Posterior cingulate gyrus (tissue), 11 donors: ENCODE measurements at places on chromosomes 6 and 20.

DNA sequence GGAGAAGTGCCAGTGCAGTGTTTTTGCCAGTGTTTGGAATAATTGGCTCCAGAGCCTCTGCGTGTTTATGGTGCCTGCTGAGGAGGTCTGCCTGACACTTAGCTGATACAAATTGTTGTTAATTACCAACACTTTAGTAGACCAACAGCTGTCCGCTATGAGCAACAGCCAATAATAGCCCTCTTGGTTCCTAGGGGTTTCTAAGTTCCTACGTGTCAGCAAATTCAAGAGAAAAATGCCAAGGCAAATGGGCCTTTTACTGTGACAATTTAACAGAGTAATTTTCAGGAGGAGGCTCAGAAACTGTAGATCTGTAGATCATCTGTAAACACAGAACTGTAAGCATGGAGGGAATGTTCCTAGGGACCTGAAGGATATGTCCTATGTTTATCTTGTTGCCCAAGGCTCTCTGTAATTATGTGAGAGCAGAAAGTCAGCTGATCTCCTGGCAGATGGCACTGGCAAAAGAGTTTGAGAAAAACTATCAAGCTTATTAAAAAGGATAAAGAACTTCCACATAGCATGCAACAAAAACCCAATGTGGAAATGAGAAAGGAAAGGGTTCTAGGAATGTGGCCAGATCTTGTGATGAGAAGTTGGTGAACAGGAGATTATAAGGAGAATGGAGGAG is 157.7 kb downstream of the GJA1 start:
- DNase-seq: peak; percentile 13

DNA sequence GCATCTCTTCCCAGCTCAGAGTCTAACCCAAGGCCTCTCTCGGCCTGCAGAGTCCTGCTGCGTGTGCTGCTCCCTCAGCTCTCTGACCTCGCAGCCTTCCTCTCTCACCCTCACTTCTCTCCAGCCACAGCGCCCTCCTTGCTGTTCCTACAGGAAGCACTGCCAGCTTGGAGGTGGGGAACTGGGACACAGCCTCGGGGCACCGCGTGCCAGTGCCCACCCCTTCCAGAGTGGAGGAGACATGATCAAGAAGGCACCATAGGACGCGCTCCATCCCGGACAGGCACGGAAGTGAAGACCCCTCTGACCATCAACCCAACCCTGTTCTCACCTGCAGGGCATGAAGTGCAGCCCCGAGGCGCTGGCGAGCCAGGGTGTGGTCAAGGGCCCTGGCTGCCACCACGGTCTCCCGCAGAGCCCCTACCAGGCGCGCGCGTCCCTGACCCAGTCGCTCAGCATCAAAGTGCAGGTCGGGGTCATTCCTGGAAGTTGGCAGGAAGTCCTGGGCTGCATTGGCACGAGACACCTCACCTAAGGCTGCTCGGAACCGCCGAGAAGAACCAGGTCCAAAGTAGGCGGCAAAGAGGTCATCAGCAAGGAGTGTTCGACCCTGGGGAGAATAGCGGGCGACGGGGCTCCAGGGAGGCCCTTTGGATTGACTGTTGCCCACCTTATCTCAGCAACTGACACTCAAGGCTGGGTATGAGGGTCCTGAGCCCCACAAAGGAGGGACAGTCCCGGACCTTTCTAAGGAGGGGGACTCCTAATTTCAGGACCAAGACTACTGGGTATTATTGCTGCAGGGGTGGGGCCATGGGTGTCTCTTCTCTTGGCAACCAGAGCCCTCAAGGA is 1.3 kb downstream of the VWA7 start:
- DNase-seq: peak; percentile 67

GRCh38 chr20:42494290-42494689 is 695.4 kb downstream of the PTPRT start:
- DNase-seq: no peak

- no peak for DNase-seq
These were observed 31.7 kb downstream of the AGPAT4 start for GRCh38 chr6:161242113-161242512.

DNA sequence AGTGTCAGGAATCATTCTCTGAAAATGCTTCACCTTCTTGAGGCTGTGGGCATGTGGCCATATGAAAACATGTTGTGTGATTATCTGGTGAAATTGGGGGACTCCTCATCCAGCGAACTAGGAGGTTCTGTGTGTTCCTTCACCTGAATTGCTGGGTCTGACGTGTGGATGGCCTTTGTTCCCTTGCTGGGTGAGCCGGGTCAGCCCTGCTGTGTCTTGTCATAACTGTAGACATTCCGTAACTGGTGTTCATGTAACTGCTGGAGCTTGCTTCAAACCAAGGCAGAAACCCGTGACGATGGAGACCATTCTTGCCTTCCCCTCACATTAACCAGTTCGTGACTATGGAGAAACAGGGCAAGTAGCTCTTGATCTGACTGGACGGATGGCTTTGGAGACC is 123.5 kb downstream of the GMPR start:
- DNase-seq: no peak

GRCh38 chr6:36154286-36154685 is 24.0 kb downstream of the MAPK13 start:
- no peak for DNase-seq
